ENCODE measurements at places on chromosomes 16 and 17.

GRCh38 chr17:66272811-66273585 lies 29.4 kb upstream of the PRKCA start:
- DNase-seq, result no peak

- no peak for DNase-seq
Observed at GRCh38 chr16:22989598-22989997, 159.7 kb downstream of the USP31 start.

- no peak for DNase-seq
Observed at GRCh38 chr16:81040842-81041241, 5.2 kb downstream of the ATMIN start.

DNA sequence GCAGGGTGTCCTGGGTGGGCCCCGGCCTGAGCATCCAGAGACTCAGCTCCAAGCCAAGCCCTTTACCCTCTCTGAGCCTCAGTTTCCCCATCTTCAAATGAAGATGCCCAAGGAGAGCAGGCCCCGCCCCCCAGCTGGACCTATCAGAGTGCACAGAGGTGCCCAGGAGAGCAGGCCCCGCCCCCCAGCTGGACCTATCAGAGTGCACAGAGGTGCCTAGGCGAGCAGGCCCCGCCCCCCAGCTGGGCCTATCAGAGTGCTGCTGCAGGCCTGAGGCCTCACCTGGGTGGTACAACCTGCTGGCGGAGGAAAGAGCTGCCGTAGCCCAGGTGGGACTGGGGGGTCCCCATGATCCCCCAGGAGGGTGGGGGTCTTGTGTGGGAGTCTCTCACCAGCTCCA lies 3.4 kb upstream of the SSTR5 start:
- DNase-seq, result no peak

GRCh38 chr17:17782523-17783115 lies 54.2 kb downstream of the SREBF1 start:
- DNase-seq, result no peak

GRCh38 chr16:88013766-88014251 lies 62.6 kb downstream of the BANP start:
- DNase-seq, result no peak

GRCh38 chr16:60818465-60818864 lies 1217.8 kb downstream of the CDH8 start:
- DNase-seq, result no peak

- DNase-seq, result no peak
Observed at GRCh38 chr16:20329392-20330138, 2.3 kb upstream of the GP2 start.

DNA sequence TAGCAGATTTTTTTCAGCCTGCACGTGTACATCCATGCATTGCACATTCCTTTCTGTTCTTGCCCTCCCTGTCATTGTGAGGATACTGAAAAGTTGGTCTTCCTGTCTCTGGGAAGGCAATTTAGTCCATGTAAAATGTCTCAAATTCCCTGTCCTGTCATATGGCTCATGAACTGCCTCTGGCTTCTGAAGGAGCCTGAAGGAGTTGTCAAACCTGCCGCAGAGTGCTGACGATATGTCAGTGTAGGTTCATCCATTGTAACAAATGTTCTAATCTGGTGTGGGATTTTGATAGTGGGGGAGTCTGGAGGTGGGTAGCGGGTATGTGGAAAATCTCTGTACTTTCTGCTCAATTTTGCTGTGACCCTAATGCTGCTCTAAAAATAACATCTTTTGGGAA lies 59.6 kb downstream of the YPEL2 start:
- no peak for DNase-seq

Measured in stimulated activated CD8-positive, alpha-beta memory T cell treated with anti-CD3 and anti-CD28 coated beads, Interleukin-7, amount 100 ng/mL, for 1 hour (primary cell).